ENCODE measurements at places on chromosomes 13 and 19. TPM values are rescaled to one million over a fixed set of nuclear protein-coding genes. Genes with fewer than 3 reads are reported as not detected.

Gene CDC37
- 193 TPM for total RNA-seq

Gene ZNF548
- total RNA-seq: 85.8 TPM

Gene CYP4F2
- total RNA-seq: not detected

Gene ZNF749
- 17.4 TPM for total RNA-seq

Gene ZNF8
- 8.0 TPM for total RNA-seq

Gene ERICH6B
- total RNA-seq: not detected

Gene NLRP12
- total RNA-seq: not detected

Gene MAP1S
- 83.0 TPM for total RNA-seq

Gene ERCC2
- total RNA-seq: 27.6 TPM

Gene ZNF20
- 10.6 TPM for total RNA-seq

GRCh38 chr13:114203536-114203935, 24.5 kb downstream of the CFAP97D2 start:
- no peak for DNase-seq

DNA sequence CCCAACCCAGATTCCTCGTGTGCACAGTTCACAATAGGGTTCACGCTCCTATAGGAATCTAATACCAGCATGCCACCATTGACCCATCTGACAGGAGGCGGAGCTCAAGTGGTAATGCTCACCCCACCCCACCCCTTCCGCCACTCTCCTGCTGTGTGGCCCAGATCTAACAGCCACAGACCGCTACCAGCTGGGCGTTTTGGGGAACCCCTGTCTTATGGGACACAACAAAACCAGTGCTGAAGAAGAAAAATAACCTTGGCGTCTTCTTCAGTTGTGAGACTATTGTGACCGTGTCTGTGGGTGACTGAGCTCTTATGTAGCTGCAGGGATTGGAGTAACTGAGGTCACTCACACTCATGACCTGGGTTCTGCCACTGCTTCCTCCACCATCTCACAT, 5.2 kb upstream of the OR10H1 start:
- no peak for DNase-seq

GRCh38 chr19:3707868-3708206, 347 bp upstream of the TJP3 start:
- DNase-seq: no peak

GRCh38 chr13:53254500-53254899, 225.9 kb downstream of the OLFM4 start:
- no peak for DNase-seq

- peak; percentile 65 for DNase-seq
These were observed 77.0 kb downstream of the LRRC63 start for GRCh38 chr13:46288570-46289259.

GRCh38 chr13:109357751-109358471, 428.5 kb downstream of the IRS2 start:
- DNase-seq: no peak

GRCh38 chr19:2802826-2803225, 16.8 kb upstream of the ZNF554 start:
- no peak for DNase-seq

DNA sequence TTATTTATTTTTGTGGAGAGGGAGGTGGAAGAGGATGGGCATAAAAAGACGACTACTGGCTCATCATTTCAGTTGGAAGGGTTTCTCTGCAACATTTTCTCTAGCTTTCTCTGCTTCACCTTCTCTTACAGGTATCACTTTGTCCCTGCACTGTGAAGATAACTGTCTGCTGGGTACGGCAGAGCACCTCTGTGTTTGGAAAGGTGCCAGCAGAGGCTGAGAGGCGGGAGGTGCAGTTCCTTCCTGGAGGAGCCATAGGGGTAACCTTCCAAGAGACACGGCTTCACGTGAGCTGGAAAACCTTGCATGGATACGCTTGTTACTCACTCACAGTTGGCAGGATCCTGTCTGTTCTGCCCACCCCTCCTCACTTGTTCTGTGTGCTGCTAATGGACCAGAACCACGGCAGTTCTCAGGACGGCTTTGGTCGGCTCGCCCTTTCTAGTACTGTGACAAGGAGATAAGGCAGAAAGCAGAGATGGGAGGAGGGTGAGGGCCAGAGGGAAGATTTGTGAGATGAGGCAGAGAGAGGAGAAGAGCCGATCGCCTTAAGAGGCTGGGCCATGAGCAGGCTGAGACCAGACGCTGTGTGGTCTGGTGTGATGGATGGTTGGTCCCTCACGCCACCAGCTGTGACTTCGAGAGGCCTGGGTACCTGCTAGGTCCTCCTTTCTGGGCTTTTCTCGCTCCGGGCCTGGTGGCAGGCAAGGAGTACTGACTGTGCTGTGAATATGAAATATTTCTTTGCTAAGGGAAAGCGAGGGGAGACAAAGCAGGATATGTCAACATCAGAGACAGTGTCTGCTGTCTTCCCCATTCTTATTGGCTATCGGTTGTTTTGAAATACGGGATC, 66.8 kb downstream of the MRPL57 start:
- no peak for DNase-seq

DNA sequence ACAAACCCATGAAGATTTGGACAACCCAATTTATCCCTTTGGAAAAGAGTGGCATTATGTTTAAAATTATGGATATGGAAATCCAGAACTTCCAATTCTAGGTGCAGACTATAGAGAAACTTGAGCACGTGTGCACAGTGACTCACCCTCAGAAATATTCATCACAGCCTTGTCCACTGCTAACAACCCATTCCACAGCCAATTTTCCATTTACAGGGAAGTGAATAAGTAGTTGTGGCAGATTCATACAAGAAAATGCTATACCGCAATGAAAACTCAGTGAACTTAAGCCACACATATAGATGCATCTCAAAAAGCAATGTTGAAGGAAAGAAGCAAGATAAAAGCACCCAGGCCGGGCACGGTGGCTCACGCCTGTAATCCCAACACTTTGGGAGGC, 133.3 kb downstream of the USP12 start:
- DNase-seq: no peak

- DNase-seq: no peak
These were observed 32.5 kb downstream of the MCF2L start for GRCh38 chr13:113001241-113002140.

DNA sequence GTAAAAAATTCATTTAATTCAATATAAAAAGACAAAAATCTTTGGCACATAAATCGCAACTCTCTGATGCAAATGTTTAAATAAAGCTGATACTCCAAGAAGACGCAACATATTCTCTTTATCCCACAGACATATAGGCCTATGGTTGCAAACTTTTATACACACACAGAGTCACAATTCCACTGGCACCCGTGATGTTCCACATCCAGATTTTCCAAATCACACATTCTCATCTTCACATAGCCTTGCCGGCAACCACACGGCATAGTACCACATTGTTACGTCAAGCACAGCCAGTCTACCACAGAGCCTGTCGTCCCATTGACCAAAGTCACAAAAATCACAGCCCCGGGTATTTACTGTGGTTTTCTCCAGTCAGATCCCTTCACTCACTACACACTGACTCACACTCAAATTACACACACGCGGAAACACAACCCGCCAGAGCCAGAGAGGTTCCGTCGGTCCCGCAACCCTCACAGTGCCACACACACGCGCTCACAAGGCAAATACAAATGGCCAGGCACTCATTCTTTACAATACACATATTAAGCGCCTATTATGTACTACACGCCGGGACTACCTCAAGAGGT, 546 bp upstream of the ZNF546 start:
- no peak for DNase-seq

DNA sequence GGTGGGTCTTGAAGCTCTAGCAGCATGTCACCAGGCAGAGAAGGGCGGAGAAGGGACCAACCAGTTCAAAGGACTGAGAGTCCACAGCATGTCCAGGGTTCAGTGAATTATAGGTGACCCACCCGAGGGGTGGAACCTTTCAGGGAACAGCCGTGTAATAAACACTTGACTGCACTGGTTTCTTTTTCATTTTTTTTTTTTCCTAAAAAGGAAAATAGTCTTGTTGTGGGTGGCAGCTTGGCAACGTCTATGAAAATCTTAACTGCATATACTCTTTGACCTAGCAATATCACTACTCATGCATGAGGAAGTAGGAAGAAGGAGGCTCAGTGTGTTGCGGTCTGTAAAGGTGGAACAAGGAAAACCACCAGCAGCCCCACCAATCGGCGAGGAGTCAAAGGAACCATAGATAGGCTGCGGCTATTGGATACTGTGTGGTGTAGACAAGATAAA, 13.0 kb upstream of the MYH14 start:
- DNase-seq: no peak

GRCh38 chr13:72552731-72553130, 174.7 kb downstream of the MZT1 start:
- no peak for DNase-seq

- DNase-seq: no peak
These were observed 72.4 kb upstream of the USPL1 start for GRCh38 chr13:30545320-30545719.

- DNase-seq: no peak
These were observed 65.4 kb downstream of the KCTD12 start for GRCh38 chr13:76820759-76821158.

GRCh38 chr19:49042177-49042576, 1.5 kb upstream of the CGB5 start:
- no peak for DNase-seq

- DNase-seq: no peak
These were observed 30.3 kb downstream of the ZNF823 start for GRCh38 chr19:11708457-11708856.

DNA sequence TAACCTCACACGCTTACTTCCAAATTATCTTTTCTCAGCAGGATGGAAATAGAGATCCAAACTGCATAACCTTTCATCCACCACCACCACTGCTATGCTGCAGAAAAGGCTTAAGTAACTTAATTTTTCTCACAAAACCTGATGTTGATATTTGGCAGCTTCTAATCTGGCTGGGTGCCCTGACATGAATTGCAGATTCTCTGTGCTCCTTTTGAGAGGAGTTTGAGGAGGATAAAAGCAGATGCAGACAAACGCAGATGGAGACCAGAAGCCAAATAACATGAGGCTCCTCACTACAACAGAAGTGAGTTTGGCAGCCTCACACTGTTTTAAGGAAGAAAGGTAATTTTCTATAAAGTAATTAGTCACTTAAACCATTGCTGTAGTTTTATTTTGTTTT, 646.2 kb upstream of the ATXN8OS start:
- no peak for DNase-seq

DNA sequence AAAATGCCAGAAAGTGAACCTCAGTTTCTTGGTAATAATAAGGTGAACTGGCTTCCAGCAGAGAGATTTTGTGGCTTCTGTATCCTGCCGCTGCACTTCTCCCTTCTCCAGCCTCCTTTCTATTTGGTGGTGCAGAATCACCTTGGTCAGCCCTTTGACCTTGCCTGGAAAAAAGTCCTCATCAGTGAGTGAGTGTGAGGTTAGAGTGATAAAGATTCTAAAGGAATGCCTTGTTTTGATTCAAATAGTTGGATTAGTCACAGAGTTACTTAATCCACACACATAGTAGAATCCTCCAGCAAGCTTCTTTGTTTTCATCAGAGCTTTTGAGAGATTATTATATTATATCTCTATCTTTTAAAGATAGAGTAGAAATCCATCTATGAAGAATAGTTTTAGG, 140.9 kb downstream of the KCNRG start:
- DNase-seq: no peak

- no peak for DNase-seq
These were observed 113.2 kb upstream of the SOX21 start for GRCh38 chr13:94825507-94825906.

- DNase-seq: no peak
These were observed 50.8 kb upstream of the PCDH8 start for GRCh38 chr13:52899206-52899605.

- DNase-seq: no peak
These were observed 1252.8 kb downstream of the EFNB2 start for GRCh38 chr13:105282406-105283285.

GRCh38 chr13:38993381-38993780, 2.8 kb upstream of the STOML3 start:
- DNase-seq: no peak

- DNase-seq: no peak
These were observed 4.9 kb upstream of the AMER2 start for GRCh38 chr13:25177012-25177411.

DNA sequence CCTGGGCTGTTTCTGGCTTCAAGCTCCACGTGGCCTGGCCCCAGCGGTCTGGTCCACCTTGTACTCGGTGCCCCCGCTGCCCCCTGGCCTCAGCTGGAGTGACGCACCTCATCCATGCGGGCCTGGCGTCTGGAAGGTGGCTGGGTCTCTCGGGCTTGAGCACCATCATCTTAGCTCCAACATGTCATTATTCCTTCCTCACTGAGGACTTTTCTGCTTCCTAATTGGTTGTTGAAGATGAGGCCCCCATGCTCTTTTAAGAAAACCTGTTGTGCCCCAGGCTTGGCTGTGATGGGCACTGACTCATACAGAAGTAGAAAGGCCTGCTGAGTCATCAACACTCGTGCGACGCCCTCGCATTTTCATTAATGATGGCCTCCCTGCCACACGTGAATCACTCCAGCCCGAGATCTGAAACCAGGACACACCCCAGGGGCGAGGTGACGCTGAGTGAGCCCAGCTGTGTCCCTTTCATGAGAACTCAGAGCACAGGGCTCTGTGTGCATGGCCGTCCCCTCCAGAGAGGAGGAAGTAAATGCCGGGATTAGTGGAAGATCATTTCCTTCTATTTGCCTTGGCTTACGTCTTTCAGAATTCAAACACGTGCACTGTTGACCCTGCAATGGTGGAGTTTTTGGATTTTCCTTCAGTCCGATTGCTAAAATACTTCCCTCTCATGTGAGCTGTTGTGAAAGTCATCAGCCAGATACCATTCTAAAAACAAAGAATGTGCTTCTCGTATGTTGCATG, 14.0 kb upstream of the GJA3 start:
- DNase-seq: peak; percentile 60

Measured in B cell (primary cell).